WTC11 (cell line): ENCODE measurements at places on chromosomes 1 and 21. TPM values are rescaled to one million over a fixed set of nuclear protein-coding genes. Genes with fewer than 3 reads are reported as not detected.

C8B gene
- 0.30 to 0.46 TPM in 2 of 3 replicates, not detected in the other for total RNA-seq

PLA2G2F gene
- not detected in 3 replicates for total RNA-seq

PALMD gene
- total RNA-seq, result 0.07 to 0.09 TPM in 2 of 3 replicates, not detected in the other

INSRR gene
- 0.05 to 0.11 TPM in 2 of 3 replicates, not detected in the other for total RNA-seq

ACOT11 gene
- 3.8 to 4.4 TPM (median 4.2 TPM) in 3 replicates for total RNA-seq

SYPL2 gene
- 3.0 to 3.7 TPM (median 3.5 TPM) in 3 replicates for total RNA-seq

SPOCD1 gene
- total RNA-seq, result 3.0 to 4.9 TPM (median 3.7 TPM) in 3 replicates

PGBD5 gene
- 16.7 to 23.8 TPM (median 18.9 TPM) in 3 replicates for total RNA-seq

RASAL2 gene
- 25.7 to 29.5 TPM (median 27.5 TPM) in 3 replicates for total RNA-seq

GRCh38 chr21:31937303-31937702 lies 64.5 kb downstream of the HUNK start:
- DNase-seq, result no peak

GRCh38 chr1:61481315-61481715 lies 243.6 kb downstream of the TM2D1 start:
- no peak for DNase-seq

GRCh38 chr1:219088778-219089557 lies 84.7 kb upstream of the LYPLAL1 start:
- DNase-seq, result no peak

DNA sequence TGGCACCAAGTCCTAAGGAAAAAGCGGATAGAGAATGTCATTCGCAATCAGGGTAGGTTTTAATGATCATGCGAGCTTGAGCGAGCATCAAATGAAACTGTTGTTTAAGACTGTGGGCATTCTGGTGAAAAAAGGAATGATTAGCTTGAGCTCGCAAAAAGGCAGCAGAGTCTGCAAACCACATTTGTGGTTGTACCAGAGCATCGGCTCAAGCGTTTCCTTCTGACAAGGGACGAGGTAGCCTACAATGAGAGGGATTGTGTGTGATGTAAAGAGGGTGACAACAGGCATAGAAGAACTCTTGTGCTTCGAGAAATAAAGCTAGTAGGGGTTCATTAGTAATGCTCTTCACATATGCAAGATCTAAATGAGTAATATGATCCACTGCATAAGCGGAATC lies 11.1 kb upstream of the CD48 start:
- DNase-seq, result no peak

DNA sequence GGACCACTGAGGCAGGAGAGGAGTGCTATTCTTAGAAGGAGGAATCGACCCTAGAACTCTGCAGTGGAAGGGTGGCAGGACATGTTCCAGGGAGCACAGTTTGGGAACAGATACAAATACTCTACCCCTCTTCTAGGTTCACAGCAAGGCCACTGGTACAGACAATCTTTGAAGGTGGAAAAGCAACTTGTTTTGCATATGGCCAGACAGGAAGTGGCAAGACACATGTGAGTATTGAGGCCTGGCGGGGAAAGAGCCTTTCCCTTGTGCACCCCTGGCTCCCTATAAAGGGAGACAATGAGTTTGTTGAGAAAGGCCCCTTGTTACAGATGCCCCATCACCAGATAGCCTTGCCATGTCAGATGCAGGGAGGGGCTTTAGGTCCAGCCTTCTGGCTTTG lies 17.8 kb downstream of the KIF2C start:
- DNase-seq, result no peak

GRCh38 chr1:207868774-207869721 lies 41.9 kb downstream of the CD34 start:
- DNase-seq, result peak; percentile 72

- DNase-seq, result no peak
Measured at GRCh38 chr1:13864760-13865159, 164.8 kb downstream of the PRDM2 start.

GRCh38 chr1:242523719-242524570 lies 552 bp downstream of the PLD5 start:
- DNase-seq, result peak; percentile 84

- DNase-seq, result no peak
Measured at GRCh38 chr1:26067432-26067911, at the start of gene TRIM63. Gene TRIM63 (minus strand): TSS chr1:26067630. CDS start chr1:26067494, 136 bp downstream.

- no peak for DNase-seq
Measured at GRCh38 chr1:44672254-44672955, 1.9 kb downstream of the TMEM53 start.

DNA sequence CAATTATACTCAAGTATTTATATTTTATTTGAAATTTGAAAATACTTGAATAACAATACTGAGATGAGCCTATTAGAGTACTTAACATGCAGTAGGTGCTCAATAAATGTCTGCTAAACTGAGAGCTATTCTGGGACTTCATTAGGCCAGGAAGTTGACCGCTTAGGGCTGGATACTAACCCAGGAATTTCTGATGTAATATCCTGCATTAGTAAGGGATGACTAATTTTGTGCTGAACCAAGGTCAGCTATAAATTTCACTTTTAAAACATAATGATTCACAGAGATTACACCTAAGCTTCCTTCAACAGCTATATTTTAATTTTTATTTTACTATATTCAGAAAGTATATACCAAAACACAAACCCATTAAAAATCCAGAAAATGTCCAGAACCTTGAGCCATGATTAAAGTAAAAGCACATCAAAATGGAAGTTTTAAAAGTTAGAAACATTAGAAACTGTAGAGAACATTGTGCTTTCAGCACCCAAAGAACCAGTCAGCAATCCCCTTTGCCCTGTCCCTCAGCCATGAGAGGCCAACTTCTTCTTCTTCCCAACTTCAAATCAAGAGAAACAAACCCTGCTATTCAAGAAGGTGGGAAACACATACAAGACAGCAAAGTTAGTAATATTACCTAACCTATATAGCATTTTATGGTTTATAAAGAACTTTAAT lies 35.4 kb downstream of the WNT2B start:
- no peak for DNase-seq

GRCh38 chr1:153292185-153292584 lies 20.6 kb downstream of the PGLYRP3 start:
- DNase-seq, result no peak

- DNase-seq, result no peak
Measured at GRCh38 chr1:36133484-36133883, 8.5 kb upstream of the COL8A2 start.

- no peak for DNase-seq
Measured at GRCh38 chr1:94339206-94339927, 78.8 kb upstream of the ABCD3 start.

DNA sequence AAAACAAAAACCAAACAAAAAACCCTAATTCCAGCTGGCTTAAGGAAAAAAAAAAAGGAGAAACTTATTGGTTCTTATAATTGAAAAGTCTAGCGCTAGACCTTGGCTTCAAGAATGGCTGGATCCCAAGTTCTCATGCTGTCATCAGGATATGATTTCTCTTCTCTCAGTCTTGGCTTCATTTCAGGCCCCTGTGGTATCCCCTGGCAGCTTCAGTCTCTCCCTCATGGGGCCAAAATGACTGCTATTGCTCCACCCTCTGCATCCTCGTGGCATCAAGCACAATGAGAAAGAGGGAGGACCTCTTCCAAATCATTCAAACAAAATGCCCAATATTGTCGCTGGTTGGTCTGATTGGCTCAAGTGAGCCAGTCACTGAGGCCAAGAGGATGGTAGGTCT lies 80.7 kb downstream of the GIPC2 start:
- DNase-seq, result no peak

DNA sequence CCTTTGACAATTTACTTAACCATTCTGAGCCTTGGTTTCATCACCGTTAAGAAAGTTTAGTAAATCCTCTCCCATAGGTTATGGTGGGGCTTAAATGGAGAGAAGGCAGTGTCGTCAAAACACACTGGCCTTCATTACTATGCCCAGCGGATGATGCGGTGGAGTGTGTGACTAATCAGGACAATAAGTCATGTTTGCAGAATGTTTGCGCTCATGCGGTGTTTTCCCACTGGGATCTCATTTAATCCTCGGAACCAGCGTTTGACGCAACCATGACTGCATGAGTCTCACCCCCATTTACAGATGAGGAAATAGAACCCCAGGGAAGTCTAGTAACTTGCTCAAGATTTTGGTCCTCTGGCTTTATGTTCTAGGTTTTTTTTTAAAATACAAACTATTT lies 17.5 kb downstream of the SLC26A9 start:
- no peak for DNase-seq

DNA sequence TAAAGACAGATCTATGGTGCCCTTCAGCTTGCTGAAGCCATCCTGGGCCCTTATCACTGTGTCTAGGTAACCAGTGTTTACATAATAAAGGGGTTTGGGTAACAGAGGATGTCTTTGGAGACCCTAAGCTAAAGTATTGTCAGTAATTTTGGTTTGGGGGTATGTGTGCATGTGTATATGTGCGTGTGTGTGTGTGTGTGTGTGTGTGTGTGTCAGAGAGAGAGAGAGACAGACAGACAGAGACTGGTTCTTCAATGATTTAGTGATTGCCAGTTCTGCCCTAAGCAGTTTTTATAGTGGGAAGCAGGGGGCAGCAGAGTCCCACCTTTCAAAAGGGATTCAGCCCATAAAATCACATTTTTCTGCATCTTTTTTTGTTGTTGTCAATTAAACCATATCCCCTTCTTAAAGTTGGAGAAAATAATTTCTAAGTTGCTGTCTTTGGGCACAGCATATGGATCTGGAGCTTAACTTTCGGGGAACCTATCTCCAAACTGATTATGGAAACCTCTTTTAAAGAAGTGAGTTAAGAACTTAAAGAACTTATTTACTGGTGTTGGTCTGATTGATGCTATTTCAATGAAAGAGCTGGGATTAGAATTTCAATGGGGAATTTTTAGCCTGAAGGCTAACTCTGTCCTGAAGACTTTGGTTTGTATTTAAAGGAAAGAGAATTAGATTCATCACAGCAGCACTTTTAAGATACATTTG lies 51.1 kb downstream of the ZNF326 start:
- DNase-seq, result peak; percentile 50
